NCI-H1092 treated with DMSO at 0.1 percent for 48 hours (cell line): ENCODE measurements at places on chromosomes 5 and 9.

GRCh38 chr9:135736272-135736978, 34.4 kb downstream of the KCNT1 start:
- DNase-seq, result peak; percentile 15

- no peak for DNase-seq
Measured at GRCh38 chr5:116616876-116617275, 42.3 kb upstream of the SEMA6A start.

- no peak for DNase-seq
Measured at GRCh38 chr5:62431735-62432620, 19.4 kb downstream of the IPO11 start.

DNA sequence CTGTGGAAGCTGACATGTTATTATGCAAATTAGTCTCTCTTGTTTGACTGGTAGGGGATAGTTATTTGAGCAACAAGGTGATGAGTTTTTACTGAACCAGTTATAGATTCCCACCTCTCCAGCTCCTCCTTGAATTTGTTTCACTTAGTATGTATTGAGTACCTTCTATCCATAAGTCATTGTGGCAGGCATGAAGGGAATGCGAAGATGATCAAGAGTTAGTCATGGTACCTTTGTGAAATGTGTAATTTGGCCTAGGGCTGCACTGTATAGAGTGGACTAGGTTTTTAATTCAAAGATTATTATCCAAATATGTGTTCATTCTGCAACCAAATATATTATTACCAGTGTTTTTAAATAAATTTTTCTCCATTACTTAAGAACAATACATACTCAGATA, 110.1 kb downstream of the HACD4 start:
- DNase-seq, result no peak

GRCh38 chr9:133430244-133430643, 8.1 kb downstream of the ADAMTS13 start:
- no peak for DNase-seq

DNA sequence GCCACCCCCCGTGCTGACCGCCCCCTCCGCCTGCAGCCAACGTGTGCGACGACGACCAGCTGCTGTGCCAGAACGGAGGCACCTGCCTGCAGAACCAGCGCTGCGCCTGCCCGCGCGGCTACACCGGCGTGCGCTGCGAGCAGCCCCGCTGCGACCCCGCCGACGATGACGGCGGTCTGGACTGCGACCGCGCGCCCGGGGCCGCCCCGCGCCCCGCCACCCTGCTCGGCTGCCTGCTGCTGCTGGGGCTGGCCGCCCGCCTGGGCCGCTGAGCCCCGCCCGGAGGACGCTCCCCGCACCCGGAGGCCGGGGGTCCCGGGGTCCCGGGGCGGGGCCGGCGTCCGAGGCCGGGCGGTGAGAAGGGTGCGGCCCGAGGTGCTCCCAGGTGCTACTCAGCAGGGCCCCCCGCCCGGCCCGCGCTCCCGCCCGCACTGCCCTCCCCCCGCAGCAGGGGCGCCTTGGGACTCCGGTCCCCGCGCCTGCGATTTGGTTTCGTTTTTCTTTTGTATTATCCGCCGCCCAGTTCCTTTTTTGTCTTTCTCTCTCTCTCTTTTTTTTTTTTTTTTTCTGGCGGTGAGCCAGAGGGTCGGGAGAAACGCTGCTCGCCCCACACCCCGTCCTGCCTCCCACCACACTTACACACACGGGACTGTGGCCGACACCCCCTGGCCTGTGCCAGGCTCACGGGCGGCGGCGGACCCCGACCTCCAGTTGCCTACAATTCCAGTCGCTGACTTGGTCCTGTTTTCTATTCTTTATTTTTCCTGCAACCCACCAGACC, 80.2 kb downstream of the NTNG2 start:
- DNase-seq, result peak; percentile 25

GRCh38 chr5:120255214-120255613, 208.9 kb upstream of the PRR16 start:
- DNase-seq, result no peak

DNA sequence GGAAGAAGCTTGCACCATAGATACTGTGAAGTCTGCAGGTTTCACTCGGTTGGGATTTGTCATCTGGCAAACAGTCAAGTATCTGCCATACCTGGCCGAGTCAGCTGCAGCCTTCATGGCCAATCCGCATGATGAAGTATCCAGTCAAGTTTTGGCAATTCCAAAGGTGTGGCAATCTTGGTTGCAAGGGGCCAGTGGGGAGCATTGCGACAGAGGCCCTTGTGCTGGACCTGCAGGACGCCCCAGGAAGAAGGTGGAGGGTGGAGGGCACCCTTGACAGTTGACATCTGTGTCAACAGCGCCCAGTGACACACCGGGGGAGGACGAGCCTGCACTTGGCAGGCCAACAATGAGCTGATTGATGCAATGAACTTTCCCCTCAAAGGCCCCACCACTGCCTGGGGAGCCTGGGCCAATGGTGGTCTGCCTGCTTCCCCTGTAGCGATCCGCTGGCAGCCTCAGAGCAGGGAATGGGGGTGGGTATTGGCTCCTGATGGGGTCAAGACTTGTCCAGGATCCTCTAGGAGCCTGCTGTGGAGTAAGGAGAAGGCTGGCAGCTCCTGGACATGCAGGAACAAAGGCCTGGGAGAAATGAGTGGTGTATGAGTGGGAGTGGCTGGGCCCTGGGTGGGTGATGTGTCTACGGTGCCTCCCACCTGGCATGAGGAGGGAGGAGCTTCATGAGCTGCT, 122.8 kb upstream of the PITX1 start:
- DNase-seq, result no peak

DNA sequence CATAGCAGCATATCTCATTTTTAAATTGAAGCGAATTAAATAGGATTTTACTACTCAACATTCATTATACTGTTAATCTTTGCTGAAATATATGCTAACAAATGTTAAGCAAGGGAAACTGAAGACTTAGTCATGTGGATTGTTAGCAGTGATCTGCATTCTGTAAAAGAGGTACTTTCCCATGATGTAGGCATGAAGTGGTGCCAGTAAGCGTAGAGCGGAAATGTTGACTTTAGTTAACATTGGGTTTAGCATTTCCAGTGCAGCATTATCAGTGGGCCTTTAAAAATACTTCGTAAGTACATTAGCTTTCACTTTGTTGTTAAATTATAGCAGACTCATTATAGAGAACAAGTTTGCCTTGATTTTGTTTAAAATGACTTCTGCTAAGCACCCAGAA, 130.3 kb downstream of the CDC42SE2 start:
- DNase-seq, result no peak

DNA sequence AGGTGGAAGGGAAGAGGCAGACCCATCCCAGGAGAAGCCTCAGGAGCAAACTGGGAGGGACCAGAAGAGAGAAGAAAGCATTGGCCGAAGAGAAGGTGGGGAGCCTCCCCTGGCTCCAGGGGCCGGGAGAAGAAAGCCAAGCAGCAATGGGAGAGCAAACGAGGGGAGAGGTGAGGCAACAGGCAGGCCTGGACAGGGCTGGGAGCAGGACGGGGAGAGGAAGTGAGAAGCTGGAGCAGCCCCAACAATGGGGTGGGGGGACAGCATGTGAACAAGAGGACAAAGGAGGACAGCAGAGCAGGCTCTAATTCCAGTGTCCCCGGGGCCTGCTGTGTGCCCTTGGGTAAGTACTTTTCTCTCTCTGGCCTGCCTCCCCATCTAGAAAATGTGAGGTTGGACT, 115.3 kb downstream of the PSD2 start:
- DNase-seq, result no peak

GRCh38 chr5:38149815-38150195, 108.6 kb upstream of the EGFLAM start:
- DNase-seq, result no peak

GRCh38 chr5:9780501-9780900, 150.3 kb upstream of the TAS2R1 start:
- no peak for DNase-seq

- no peak for DNase-seq
Measured at GRCh38 chr9:91017245-91017644, 215.6 kb downstream of the SYK start.

GRCh38 chr5:142390334-142390733, 65.5 kb upstream of the SPRY4 start:
- no peak for DNase-seq

- no peak for DNase-seq
Measured at GRCh38 chr5:180179442-180180420, 29.3 kb downstream of the RASGEF1C start.

GRCh38 chr9:120655005-120655622, 59.2 kb downstream of the MEGF9 start:
- no peak for DNase-seq

DNA sequence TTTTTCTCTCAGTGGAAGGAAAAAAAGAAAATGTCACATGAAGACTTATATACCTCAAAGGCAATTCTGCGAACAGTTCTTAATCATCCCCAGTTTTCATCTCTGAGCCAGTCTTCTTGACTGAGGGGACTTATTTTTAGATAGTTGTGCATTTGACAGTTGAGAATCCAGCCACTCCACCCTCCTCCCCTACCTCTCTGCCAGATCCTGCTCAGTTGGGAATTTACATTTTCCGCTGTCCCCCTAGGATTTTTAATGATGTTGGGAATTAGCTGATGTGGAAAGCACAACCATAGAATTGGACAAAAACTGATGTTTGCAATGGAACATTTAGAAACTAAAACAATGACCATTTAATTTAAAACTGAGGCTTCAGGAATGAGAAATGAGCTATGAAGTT, 194.3 kb upstream of the PIK3R1 start:
- DNase-seq, result no peak

DNA sequence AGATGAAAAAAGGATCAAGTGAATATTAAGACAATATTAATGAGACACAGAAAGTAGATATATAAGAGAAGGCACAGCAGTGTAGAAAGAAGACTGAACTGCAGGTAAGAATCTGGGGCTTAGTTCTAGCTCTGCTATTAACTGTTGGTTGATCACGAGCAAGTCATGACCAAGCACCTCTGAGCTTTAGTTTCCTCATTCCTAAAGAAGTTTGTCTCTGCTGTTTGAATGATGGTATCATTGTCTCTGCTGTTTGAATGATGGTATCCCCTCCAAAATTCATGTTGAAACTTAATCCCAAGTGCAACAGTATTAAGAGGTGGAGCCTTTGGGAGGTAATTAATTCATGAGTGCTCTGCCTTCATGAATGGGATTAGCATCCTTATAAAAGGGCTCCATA, 2.5 kb upstream of the NME5 start:
- no peak for DNase-seq

GRCh38 chr5:112276991-112277390, 142.1 kb downstream of the EPB41L4A start:
- DNase-seq, result peak; percentile 1

- no peak for DNase-seq
Measured at GRCh38 chr5:125703616-125704015, 719.6 kb upstream of the GRAMD2B start.
